ENCODE measurements at places on chromosomes 2 and 18. TPM values are rescaled to one million over a fixed set of nuclear protein-coding genes. Genes with fewer than 3 reads are reported as not detected.

Gene SF3B1
- 266 TPM for total RNA-seq

Gene RAB6D
- total RNA-seq: not detected

Gene EN1
- not detected for total RNA-seq

Gene SLC35G4
- not detected for total RNA-seq

Gene C2orf78
- not detected for total RNA-seq

Gene KCNE4
- not detected for total RNA-seq

Gene SDC1
- total RNA-seq: 0.41 TPM

Gene ACVR1C
- 2.6 TPM for total RNA-seq

Gene TDRD15
- total RNA-seq: not detected

Gene ONECUT2
- not detected for total RNA-seq

Gene FER1L5
- total RNA-seq: not detected

Gene CHRNA1
- not detected for total RNA-seq

Gene ALLC
- total RNA-seq: not detected

Gene DPYSL5
- not detected for total RNA-seq

Gene ARHGAP15
- total RNA-seq: 91.4 TPM

Gene NGEF
- 0.23 TPM for total RNA-seq

Gene HES6
- total RNA-seq: 5.1 TPM

Gene MCM6
- 249 TPM for total RNA-seq

Gene RNU2-63P
- 12.6 TPM for total RNA-seq

Gene ATP6V1B1
- not detected for total RNA-seq
